Left lung (tissue), 14 donors: ENCODE measurements at places on chromosomes 16 and 17.
A peak's percentile ranks its signal among the peaks of the same experiment; 100 is the strongest.

DNA sequence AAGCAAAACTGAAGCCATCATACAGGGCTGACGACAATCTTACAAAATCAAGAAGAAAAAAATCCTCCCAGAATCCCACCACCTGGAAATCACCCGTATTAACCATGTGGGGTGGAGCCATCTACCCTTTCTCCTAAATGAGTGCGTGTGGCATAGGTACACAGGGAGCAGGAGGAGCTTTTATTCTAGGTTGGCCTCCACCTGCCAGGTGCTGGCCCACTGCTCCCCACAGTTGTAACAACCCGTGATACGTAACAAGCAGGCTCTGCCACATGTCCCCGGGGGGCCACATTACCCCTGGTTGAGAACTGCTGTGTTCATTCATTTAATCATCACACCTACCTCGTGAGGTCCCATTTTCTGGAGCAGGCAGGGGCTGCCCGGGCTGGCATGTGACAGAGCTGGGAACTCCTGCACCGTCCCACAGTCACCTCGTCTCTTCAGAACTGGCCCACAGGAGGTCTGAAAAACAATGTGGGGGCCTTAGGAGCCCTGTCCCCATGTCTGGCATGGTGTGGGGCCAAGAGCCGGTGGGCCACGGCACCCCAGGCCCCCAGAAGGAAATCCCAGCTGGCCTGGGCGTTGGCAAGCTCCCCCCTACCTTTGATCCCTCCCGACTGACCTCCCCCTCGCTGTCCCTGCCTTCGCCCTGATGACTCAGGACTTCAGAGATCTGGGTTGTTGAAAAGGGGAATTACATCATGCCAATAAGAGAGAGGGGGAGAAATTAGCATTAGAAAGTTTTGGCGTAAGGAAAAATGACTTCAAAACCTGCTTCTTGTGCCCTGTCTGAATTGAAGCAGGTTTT is 12.9 kb downstream of the CMIP start:
- peak; percentile 77 for DNase-seq

- peak; percentile 67 for DNase-seq
Measured at GRCh38 chr17:68600067-68600930, 868 bp downstream of the FAM20A start.

GRCh38 chr17:35018814-35019213 is 38.5 kb downstream of the LIG3 start:
- no peak for DNase-seq

GRCh38 chr17:42421507-42422338 is 1.3 kb downstream of the CAVIN1 start:
- peak; percentile 50 for DNase-seq

- DNase-seq, result no peak
Measured at GRCh38 chr16:11507991-11508390, 78.7 kb downstream of the LITAF start.

DNA sequence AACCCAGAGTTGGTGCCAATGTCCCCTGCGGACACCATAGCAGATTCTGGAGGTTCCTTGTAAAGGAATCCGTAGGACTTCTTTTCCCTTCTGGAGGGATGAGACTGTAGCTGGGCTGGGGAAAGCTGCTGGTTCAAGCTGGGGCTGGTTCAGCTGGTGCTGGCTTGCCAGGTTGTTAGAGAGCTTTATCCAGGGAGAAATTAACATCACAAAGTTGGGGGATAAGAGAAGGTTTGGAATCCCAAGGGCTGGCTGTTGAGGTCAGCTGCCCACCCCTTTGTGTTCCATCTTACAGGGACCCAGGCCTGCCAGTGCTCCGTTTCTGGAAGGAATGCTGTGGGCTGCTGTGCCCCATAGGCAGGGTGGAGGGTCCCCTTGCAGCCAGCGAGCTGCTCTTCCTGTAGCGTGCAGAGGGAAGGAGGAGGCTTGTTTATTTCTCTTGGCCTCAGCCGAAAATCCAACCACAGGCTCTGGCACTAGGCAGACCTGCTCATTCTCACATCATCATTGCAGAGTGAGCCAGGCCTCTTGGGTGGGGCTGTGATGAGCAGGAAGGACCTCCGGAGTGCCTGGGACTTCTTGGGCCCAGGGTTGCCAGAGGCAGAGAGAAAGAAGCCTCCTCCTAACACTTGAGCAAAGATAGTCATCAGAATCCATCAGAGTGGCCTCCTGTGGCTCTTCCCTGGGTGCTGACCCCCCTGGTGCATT is 251.1 kb downstream of the SEC14L1 start:
- no peak for DNase-seq

GRCh38 chr16:68227850-68228553 is 7.9 kb downstream of the ESRP2 start:
- DNase-seq, result no peak

- DNase-seq, result no peak
Measured at GRCh38 chr17:77147357-77147801, 6.6 kb downstream of the SEC14L1 start.

- no peak for DNase-seq
Measured at GRCh38 chr16:48597563-48598387, 12.2 kb downstream of the N4BP1 start.

- no peak for DNase-seq
Measured at GRCh38 chr17:32345951-32346600, 3.9 kb upstream of the ZNF207 start.

DNA sequence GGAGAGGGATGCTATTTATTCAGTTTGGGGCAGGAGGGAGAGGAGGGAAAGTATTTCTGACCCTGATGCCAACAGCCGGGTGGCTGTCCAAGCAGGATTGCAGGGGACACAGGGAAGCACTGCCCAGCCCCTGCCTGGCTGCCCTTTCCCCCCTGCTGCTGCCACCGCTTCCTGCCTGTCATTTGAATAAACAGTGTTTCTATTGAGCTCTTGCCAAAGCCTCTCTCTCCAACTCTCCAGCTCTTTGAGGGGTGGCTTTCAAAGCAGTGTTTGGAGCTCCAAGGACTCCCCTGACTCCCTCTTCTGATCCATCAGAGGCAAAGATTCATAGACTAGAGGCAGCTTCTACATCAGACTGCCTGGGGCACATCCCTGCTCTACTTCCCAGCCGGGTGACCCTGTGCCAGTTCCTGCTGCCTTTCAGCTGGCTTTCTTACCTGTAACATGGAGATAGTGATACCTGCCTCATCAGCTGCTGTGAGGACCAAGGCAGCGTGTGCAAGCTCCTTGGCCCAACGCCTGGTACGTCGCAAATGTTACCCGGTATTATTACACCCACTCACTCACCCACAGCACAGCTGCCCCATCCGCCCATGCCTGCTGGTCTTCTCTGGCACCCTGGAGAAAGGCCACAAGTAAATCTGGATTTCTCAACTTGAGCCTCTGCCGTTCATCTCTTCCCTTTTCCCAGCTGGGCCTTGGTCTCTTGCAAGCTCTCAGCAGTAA is 9.5 kb downstream of the PROCA1 start:
- no peak for DNase-seq

GRCh38 chr17:7016886-7017826 is 4.7 kb downstream of the RNASEK start:
- DNase-seq, result no peak

GRCh38 chr17:50213026-50214022 is 11.9 kb upstream of the COL1A1 start:
- no peak for DNase-seq

- no peak for DNase-seq
Measured at GRCh38 chr16:53428681-53429080, 5.6 kb upstream of the RBL2 start.
